ENCODE measurements at places on chromosomes 3 and 15.

DNA sequence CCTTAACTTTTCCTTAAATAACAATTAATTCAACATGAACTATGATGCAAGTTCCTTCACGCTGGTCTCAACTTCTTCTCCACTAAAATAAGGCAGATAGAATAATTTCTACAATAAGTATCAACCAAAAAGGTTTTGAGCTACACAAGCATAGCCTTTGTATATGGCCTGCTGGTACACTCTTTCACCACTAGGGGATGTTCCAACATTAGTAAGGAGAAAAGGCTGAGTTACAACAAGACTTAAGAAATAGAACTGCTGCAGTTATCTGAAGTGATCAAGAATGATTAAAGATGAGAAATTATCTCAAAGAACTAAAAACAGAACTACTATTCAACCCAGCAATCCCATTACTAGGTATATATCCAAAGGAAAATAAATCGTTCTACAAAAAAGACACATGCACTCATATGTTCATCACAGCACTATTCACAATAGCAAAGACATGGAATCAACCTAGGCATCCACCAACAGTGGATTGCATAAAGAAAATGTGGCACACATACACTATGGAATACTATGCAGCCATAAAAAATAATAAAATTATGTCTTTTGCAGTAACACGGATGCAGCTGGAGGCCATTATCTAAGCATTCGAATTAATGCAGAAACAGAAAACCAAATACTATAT, 14.4 kb downstream of the ATP13A3 start:
- DNase-seq, result peak; percentile 69

DNA sequence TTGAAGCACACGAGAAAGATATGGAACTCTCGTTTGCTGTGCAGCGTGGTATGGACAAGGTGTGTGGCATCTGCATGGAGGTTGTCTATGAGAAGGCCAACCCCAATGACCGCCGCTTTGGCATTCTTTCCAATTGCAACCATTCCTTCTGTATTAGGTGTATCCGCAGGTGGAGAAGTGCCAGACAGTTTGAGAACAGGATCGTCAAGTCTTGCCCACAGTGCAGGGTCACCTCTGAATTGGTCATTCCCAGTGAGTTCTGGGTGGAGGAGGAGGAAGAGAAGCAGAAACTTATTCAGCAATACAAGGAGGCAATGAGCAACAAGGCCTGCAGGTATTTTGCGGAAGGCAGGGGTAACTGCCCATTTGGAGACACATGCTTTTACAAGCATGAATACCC, 1.2 kb downstream of the MKRN3 start:
- DNase-seq, result no peak

DNA sequence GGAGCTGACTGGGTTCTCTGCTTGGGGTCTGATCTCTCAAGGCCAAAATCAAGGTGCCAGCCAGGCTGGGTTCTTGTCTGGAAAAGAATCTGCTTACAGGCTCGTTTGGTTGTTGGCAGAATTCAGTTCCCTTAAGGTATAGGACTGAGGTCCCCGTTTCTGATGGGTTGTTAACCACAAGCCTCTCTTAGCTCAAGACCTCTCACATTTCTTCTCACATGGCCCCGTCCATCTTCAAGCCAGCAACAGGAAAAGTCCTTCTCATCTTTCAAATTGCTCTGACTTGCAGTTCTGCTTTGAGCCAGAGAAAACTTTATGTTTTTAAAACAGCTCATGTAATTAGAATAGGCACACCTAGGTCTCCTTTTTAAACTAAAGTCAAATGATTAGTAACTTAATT, 20.4 kb downstream of the UACA start:
- DNase-seq, result no peak

DNA sequence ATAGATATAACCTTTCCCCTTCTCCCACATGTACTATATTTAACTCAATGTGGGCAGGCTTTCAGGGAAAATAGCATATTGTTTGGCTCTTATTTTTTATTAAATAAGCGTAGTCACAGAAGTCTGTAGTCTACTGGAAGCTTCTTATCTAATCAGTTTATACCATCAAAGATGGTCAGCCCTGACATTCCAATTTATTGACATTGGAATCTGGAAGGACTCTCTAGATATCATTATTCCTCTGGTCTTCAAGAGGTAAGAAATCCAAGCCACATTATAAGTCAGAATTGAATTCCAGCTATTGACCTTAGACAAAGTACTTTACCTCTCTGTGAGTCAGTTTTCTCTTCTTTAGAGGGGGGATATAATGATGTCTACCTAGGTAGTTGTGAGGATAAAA, 38.5 kb upstream of the SCAANT1 start:
- no peak for DNase-seq

- DNase-seq, result no peak
Observed at GRCh38 chr3:129560269-129560787, 17.4 kb downstream of the H1-8 start.

GRCh38 chr15:68819495-68820294, 1.0 kb downstream of the ANP32A start:
- peak; percentile 55 for DNase-seq

DNA sequence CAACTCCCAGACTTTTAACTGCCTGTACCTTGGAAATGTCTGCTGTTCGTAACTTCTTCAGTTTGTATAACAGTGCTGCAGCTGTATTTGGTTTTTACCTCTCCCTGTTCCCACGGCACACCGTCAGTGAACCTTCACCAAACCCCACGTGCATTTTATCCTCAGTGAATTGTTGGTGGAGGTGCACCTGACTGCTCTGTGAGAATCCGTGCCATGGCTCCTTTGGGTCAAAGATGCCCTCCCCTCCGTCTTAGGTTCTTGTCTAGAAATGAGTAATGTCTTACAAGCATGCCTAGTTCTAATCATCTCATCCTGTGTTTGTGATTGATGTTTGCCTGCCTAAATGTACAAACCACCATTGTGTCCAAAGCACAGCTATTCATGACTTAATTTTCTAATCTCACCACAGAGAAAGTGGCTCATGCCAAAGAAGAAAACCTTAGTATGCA, 28.2 kb downstream of the TPM1 start:
- DNase-seq, result no peak

GRCh38 chr15:32965897-32966296, 228.6 kb downstream of the FMN1 start:
- no peak for DNase-seq

GRCh38 chr3:191972714-191973398, 511.9 kb downstream of the PYDC2 start:
- DNase-seq, result no peak

- DNase-seq, result no peak
Observed at GRCh38 chr3:129577925-129578786, 28.3 kb downstream of the PLXND1 start.

DNA sequence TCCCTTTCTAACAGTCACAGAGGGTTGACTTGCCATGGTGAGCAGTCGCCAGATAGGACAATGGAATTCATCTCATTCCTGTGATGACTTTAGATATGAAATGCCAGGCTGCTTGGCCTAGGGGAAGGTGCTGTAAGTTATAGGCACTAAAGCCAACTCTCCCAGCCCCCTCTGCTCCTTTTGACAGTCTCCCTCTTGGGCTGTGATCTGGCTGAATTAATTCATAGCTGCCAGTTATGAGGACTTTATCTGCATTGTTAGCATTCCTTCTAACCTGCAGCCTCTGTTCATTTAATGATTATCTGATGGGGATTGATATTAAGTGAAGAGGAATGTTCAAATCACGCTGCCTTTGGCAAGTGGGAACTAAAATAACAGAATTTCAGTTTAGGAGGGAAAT, 427.1 kb upstream of the RASGRP1 start:
- no peak for DNase-seq

DNA sequence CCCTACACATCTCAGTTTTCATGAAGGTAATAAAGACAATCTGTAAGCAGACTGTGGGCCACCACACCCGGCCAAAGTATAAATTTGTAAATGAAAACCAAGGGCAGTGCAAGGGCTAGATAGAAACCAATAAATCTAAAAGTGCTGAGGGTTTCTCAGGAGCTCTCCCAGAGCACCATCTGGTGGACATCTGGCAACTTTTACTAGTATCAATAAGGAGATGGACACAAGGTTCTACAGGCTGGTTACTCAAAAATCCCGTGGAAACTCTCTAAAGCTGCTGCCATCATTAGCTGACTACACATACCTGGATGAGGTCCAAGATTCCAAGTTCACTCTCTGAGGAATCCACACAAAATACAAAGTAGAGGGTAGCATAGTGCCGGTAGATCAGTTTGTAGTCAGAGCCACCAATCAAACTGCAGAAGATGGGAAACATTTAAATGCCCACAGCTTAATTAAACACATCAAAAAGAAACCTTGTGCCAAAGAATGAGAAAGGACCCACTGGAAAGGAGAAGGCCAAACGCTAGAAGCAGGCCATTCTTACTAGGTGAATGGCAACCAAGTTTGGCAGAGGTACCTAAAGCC, 5.5 kb downstream of the AP3S2 start:
- DNase-seq, result no peak

GRCh38 chr3:161401389-161401788, 30.1 kb upstream of the SPTSSB start:
- DNase-seq, result no peak

DNA sequence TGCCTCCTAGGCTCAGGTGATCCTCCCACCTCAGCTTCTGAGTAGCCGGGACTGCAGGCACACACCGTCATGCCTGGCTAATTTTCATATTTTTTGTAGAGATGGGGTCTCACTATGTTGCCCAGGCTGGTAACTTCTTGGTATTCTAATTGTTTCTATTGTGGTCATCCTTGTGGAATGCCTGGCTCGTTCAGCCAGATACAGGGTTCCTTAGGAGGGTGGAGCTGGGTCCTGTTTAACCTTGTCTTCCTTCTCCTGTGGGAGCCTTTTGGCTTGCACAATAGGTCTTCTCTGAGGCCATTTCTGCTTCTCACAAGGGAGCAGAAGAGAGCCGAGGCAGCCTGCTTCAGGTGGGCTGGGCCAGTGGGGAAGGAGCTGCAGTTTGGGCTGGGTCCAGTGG, 15.7 kb downstream of the PLEKHO2 start:
- DNase-seq, result no peak

DNA sequence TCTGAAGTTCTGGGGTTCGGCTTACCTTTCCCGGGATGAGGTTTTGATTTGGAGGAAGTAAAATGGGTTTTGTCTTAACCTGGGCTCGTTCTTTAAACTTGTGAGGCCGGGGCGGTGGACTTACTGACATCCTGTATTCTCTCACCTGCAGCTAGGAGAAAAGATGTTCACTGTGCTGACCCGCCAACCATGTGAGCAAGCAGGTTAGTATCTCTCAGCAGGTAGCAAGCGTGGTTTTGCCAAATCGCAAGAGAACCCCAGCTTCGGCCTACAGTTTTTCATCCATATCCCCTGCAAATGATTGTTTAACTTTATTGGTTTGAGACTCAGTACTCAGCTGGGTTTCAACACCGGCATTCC, 891 bp downstream of the ENTPD3 start:
- no peak for DNase-seq

DNA sequence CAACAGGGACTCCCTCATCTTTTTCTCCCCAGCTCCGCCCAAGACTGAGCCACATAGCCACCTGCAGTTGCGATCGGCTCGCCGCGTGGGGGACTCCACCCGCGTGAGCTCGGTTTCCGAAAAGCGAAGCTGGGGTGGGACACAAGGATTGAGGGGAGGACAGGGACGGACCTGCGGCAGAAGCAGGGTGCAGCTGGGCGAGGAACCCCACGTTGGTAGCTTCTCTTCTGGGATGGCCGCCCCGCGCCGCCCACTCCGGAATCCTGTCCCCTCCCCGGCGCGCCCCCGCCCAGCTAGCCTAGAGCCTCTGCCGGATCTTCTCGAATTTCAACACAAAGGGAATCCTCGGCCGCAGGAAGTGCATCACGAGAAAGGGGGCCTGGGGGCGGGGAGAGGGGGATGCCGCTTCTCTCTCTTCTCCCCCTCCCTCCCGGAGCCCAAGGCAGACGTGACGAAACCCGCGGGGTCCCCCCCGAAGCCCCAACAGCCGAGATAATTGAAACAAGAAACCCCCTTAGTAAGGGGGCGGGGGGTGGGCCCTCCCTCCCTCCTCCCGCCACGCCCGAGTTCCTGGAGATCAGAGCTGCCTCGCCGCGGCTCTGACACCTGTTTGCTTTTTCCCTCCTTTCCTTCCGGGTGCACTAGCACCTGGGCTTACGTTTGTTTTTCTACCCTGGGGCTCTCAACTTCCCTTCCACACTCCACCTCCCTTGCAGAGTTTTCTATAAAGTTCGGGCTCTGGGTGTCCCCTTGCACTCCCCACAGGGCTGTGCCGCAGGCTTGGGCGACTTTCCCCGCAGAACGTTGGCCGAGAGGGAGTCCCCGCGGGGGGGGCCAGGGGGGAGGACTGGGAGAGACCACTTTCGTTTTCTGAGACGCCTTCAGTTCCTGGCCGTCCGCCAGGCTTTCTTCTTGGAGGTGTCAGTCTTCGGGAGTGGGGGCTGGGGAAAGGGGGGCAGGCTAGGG, 1.3 kb upstream of the KCNH8 start:
- DNase-seq, result peak; percentile 53

DNA sequence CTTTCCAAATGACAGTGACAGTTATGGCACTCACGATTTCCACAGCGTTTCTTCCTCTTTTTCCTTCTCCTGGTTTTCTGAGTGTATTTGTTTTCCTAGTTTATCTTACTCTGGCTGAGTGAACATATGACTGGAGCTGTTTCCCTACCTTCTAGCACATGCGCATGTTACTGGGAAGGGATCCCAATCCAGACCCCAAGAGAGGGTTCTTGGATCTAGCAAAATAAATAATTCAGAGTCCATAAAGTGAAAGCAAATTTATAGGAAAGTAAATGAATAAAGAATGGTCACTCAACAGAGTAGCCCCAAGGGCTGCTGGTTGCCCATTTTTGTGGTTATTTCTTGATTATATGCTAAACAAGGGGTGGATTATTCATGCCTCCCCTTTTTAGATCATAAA, 23.8 kb downstream of the METTL6 start:
- no peak for DNase-seq

- no peak for DNase-seq
Observed at GRCh38 chr3:110816008-110816407, 255.6 kb upstream of the NECTIN3 start.

DNA sequence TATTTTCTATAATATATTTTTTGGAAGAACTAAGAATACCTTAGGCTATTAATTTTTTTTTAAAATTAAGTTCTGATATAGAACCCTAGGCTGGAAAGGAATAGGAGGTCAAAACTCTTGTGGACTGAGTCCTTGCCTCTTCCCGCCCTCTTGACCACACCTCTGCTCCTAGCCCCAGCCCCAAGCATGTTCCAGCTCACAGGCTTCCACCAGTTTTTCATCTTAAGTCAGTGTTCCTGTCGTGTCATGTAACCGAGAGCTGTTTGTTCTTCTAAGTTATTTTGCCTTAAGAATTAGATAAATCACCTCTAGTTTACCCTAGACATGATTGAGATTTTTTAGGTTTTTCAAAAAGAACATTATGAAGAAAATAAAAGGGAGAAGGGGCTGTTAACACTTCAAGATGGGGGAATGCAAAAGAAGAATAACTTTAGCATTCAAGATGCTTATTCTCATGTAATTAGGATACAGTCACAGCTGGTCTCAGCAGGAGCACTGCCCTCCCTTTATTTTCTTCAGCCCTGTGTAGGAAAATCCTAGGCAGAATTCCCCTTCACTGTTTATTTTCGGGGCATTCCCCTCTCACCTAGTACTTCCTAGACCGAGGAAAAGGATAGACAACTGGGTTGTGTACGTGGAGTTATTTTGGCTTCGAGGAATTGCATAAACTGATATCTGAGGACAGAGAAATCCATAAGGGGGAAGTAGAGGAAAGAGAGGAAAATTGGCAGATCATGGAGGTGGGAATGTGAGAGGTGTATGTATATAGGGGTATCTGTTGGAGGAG, 110.2 kb downstream of the CMSS1 start:
- DNase-seq, result no peak

GRCh38 chr3:192409201-192409837, 318.0 kb downstream of the FGF12 start:
- DNase-seq, result no peak
